Dermis microvascular lymphatic vessel endothelial cell (primary cell): ENCODE measurements at places on chromosomes 12 and 14.

GRCh38 chr12:1619587-1619986 lies 9.4 kb upstream of the WNT5B start:
- DNase-seq = peak; percentile 86

DNA sequence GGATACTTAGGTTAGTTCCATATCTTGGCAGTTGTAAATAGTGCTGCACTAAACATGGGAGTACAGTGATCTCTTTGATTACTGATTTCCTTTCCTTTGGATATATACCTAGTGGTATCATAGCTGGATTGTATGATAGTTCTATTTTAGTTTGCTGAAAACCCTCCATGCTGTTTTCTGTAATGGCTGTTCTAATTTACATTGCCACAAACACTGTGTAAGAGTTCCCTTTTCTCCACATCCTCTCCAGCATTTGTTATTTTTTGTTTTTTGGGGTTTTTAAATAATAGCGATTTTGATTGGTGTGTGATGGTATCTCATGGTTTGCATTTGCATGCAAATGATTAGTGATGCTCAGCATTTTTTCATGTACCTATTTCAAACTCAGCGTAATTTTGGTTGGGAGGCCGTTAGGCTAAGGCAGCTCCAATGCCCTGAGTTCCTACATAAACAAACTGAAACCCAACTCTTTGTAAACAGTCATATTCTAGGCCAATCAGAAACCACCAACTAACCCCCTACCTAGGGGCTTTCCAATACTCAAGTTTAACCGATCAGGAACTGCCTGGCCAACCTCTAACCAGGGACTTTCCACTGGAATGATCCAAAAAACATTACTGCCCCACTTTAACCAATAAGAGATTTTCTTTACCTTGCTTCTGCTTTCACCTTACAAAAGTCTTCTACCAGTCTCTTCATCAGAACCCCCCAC lies 171.6 kb downstream of the FBXL14 start:
- no peak for DNase-seq

GRCh38 chr12:68435816-68436215 lies 103.7 kb upstream of the MDM1 start:
- no peak for DNase-seq

DNA sequence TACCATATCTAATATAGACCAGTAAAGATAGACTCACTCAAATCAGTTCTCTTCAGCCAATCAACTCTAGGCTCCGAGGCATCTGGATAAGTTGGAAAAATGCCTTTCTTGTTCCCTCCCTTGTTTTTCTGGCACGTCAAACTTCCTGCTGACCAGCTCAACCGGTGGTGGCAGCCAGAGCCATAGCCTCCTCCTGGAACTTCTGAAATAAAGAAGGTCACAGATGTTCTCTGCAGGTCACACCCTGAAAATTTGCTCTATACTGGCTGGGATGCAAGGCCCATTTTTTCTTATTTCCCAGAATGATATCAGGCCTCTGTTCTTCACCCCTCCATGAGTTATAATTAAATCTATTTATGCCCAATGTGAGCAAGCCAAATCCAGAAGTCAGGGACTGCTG lies 81.9 kb downstream of the BMP4 start:
- no peak for DNase-seq

DNA sequence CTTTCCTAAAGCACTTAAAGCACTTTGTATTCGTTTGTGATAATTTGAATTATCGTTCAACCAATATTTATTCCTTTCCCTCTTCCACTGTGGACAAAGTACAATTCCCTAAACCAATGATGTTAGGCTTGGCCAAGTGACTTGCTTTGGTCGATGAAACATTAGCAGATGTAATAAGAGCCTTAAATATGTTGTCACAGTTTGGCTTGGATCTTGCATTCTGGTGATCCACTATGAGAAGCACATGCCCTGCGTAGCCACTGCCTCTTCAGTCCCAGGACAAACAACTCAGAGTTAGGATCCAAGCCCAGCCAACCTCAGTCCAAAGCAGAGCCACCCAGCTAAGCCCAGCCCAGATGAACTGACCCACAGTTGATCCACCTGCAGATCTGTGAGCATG lies 8.4 kb upstream of the C12orf75 start:
- no peak for DNase-seq

DNA sequence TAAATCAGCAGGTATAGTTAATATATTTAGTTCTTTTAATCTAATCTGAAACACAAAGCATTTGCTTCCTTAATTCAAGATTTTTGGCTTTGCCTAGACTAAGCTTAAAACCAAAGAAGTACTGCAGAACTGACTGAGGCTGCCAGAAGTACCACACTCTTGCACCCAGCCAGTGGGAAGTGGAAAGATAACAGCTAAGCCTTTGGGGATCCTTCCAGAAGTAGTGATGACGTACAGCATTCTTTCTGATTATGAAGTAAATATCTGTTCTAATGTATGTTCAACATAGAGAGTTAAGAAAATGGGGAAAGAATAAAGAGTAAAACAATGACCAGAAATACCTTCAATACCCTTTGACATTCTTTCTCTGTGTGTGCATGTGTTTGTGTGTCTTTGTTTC lies 19.3 kb downstream of the NTF3 start:
- no peak for DNase-seq

GRCh38 chr14:73829526-73830431 lies 21.9 kb upstream of the PTGR2 start:
- peak; percentile 76 for DNase-seq

DNA sequence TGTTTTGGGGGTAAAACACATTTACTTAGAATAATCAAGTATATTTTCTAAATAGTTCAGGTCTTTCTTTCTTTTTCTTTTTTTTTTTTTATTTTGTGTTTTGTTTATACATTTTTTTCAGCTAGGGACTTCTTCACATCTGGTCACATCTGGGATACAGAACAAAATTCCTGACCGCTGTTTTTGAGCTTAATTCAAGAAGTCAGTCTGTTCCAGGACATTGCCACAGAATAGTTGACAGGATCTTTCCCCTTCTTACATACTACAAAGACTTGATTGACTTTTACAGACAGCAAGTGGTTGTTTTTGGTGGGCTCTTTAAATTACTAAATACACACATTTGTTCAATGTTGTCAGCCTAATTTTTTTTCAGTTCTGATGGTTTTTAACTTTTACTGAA lies 41.8 kb upstream of the DCN start:
- no peak for DNase-seq

- no peak for DNase-seq
These were observed 226.5 kb upstream of the PELI2 start for GRCh38 chr14:55891692-55892091.

- DNase-seq = peak; percentile 7
These were observed 104.1 kb downstream of the IGF1 start for GRCh38 chr12:102376181-102376747.

DNA sequence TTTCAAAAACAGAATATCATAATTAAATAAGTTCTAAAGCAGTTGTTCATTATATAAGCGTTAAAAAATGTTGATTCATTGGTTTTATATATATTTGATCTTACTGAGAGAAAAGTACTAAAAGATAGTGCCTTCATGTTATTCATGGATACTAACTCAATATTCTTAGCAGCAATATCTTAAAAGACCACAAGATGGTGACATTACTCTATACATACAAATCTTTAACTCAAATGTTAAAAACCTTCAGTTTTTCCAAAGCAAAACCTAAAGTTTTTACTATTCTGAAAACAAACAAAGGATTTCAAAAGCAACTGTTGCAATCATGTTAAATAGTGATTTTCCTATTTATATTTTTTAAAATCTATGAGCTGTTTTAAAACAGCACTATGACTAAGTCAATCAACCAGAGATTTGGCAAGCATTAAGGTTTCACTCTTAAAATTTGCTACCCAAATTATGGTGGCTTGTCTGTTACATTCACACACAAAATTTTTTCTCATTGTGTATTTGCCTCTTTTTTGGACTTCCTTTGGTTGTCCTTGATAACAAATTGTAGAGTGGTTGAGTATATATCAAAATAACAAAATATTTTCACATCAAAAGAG lies 50.1 kb upstream of the RERGL start:
- peak; percentile 26 for DNase-seq

GRCh38 chr12:1553987-1554982 lies 40.1 kb downstream of the FBXL14 start:
- no peak for DNase-seq

- DNase-seq = peak; percentile 80
These were observed 27.4 kb downstream of the PCNX1 start for GRCh38 chr14:70934502-70935134.

- DNase-seq = peak; percentile 88
These were observed 47.1 kb downstream of the NCOR2 start for GRCh38 chr12:124520265-124520701.

DNA sequence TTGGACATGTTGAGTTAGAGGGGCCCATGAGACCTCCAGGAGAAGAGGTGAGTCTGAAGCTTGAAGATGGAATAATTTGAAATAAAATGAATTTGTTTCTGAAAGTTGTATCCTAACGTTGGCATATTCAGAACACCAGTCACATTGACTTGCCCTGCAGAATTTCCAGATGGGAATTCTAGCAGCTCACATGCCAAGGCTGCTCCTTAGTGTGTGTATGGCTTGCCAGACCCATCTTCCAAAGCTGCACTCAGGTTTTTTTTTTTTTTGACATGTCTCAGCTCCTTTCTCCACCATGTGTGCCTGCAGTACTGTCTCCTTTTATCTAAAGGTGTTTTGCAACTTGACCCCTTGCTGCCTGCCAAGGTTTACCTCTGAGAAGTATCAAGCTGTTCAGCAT lies 261.9 kb downstream of the NRXN3 start:
- DNase-seq = no peak
